NCI-H1105 (cell line): ENCODE measurements at places on chromosomes 12 and 14.

- DNase-seq, result no peak
Measured at GRCh38 chr14:65104791-65105190, 2.5 kb upstream of the MAX start.

- no peak for DNase-seq
Measured at GRCh38 chr14:54738009-54738408, 164.6 kb downstream of the GCH1 start.

- no peak for DNase-seq
Measured at GRCh38 chr14:23348297-23348655, 4.4 kb downstream of the SLC22A17 start.

DNA sequence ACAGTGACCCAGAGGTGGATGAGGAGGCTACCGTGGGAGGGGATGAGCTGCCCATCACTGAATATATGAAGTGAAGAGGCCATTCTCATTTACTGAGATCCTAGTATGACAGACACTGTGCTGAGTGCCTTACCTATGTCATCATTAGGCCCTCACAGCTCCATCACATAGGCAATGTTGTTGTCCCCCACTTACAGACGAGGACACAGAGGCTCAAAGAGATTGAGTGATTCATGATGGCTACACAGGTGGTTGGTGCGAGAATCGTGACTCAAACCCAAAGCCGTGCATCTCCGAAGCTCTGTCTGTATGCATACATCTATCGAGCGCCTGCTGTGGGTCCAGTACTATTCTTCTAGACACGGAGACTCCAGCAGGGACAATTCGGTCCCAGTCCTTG, 5.9 kb upstream of the CCDC197 start:
- DNase-seq, result no peak

- DNase-seq, result no peak
Measured at GRCh38 chr14:32932914-32933628, 5.6 kb upstream of the NPAS3 start.

DNA sequence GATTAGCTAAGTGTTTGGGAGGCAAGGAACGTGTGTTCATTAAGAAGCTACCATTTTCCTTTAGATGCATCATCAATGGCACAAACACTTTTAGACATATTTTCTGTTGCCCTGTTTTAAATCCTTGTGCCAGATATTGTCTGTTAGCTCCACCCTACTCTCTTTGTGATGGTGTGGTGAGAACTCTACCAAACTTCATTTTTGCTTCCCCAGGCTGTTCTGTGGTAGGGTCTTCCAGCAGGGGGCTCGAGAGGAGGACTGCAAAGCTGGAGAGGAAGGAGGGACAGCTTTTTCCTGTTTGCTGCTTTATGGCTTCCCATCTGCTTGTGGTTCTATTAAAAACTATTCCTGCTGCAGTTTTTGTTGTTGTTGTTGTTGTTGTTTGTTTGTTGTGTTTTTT, 23.8 kb upstream of the STRAP start:
- no peak for DNase-seq

DNA sequence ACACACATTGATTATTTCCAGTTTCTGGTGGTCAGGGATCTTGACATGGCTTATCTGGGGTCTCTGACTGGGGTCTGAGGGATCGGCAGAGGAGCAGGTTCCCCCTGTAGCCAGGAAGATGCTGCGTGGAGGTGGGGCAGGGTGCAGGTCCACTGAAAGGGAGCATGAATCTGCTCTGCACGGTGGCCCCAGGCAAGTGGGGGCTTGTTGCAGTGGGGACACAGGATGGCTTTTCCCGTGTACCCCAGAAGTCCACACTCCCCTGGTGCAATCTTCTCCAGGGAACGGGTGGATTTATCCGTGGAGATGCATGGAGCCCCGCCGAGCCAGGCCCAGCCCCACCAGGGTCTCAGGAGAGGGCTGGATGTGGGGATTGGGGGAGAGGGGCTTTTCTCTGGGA, 210.4 kb upstream of the C14orf180 start:
- DNase-seq, result no peak

DNA sequence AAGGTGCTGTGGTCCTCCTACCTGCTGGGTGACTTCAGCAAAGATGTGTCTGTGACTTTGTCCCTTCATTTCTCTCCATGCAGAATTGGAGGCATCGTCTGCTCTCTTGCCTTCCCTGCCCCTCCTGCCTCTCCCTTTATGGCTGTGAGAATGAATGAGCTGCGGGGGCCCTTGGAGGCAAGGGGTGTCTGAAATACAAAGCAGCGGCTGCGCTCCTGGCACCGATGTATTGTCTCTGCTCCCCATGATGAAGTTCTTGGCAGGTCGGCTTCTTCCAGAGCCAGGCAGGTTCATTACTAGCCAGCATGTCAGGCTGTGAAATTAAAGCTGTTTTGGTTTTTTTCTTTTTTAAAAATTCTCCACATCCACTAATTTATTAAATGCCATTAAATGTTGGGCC, 194.5 kb downstream of the TSPAN9 start:
- DNase-seq, result no peak

GRCh38 chr12:102939670-102940222, 17.7 kb upstream of the ASCL1 start:
- DNase-seq, result no peak

DNA sequence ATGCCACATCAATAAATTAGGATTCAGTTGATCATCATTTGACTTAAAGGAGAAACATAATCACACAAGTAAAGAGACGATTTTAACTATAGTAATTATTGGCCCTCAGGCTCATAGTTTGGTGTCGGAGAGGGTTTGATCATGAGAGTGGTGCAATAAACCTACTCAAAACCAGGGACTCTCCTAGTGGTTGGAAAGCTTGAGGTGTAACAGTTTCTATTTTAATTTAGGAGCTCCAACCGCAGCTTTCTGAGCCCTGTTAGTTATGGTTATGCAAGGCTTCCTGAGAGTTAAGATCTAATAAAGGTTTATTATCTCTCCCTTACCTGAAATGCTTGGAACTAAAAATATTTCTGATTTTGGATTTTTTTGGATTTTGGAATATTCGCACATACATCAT, 36.4 kb downstream of the TMTC2 start:
- no peak for DNase-seq

DNA sequence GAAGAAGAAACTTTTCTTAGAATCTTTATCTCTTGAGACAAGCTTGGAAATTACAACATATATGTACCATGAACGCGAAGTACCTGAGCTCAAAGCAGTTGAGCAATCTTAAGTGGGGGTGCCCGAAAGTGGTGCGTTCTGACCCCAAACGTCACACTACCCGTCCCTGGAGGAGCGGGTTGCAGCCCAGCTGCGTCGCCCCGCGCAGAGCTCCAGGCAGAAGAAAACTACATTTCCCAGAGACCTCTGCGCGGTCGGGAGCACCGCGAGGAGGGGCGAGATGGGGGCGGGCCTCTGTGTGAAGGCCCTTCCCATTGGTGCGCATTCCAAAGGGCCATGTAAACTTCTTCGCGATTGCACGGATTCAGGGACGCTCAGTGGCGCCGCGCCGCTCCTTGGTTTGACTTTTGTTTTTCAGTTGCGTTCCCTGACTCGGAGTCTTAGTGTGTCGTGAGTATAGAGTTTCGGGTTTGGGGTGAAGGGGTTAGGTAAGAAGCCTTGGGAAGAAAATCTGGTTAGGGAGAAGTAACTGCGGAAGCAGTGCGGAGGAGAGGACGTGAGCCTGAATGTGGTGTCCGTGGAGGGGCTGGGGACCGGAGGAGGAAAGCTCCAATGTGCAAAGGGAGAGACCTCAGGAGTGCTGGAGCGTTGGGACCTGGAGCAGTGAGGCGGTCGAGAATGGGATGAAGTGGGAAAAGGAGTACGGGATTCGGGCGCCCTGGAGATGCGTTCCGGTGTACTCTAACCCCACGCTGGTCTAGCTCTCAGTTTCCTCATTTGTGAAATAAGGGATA, at the start of gene CCDC77:
TSS of gene CCDC77 (plus strand) at position 410 of the 794 bp plus-strand sequence. CDS start 7,740 bp downstream, outside the sequence.
- no peak for DNase-seq

DNA sequence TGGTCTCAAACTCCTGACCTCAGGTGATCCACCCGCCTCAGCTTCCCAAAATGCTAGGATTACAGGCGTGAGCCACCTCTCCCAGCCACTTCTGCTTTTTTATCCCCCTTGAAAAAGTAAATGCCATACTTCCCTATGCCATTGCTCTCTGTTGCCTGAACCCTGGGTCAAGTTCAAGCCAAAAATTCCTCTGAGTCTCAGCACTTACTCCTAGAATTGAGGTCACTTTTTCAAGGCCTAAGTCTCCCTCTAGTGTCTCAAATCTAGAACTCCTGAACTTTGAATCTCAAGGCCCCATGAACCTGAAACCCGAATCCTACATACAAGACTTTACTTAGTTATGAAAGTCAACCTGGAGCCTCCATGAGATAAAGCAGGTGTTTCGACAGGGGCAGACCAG, 1.4 kb upstream of the APOBEC1 start:
- no peak for DNase-seq

DNA sequence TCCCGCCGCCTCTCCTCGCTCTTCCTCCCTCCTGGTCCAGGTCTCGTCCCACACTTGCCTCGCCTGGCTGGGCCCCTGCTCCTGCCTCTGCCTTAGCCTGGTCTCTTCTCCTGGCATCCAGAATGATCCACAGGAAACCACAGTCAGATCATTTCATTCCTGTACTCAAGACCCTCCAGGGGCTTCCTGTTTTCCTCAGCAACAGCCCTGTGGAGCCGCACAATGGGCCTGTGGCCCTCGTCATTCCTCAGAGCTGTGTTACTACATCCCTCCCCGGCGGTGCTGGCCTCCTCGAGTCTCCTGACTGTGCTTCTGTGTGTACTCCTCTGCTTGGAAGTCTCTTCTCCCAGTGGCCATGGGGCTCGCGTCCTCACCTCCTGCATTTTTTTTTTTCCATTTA, 20.1 kb downstream of the ATP6V0A2 start:
- DNase-seq, result no peak

DNA sequence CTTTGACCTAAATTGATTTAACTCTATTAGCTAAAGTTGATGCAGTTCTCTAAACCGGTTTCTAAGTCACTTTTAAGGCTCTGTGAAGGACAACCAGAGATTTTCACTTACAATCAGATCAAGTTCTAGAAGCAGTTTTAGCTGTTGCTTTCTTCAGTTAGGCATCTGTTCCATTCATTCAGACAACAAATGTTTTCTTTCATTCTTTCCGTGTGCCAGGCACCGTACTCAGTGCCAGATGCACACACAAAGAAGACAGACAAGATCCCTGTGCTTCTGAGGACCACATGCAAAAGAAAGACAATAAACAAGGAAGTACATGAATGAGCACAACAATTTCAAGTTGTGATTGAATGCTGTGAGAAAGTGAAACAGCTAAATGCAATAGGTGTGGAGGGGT, 11.1 kb upstream of the EGLN3 start:
- no peak for DNase-seq

DNA sequence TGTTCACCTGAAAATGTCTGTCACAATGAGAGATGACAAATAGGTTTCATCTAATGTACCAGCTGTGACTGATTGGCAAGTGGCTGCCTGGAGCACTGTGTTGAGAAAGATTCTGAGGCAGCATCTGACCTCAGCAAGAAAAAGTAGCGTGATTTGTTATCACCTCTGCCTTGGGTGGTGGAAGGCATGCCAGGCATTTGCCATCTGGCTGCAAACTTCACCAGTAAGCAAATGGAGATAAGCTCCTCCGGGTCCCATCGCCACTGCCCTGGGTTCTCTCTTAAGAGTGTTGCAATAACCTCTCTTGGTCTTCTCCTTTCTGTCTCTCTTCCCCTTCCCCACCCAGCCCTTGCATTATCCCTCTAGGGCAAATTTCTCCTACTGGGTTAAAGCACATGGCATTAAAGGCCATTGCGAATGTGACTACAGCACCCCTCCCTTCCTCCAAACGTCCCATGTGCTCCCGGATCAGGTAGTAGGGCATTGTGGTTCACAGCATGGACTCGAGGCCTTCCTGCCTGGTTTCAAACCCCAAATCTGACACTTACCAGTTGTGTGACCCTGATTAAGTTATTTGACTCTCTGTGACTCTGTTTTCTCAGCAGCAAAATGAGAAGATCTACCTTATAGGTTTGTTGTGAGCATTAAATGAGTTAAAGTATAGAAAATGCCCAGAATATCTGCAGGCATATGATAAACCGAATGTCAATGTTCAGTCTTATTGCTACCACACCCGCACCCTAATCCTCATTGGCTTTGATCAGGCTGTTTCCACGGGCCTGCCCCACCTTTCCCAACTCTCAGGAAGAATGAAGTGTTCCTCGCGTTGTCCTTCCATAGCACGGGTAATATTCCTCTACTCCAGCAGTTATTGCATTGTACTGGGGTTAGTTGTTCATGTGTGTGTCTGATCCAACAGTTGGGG, 8.2 kb upstream of the LGALS3 start:
- no peak for DNase-seq

DNA sequence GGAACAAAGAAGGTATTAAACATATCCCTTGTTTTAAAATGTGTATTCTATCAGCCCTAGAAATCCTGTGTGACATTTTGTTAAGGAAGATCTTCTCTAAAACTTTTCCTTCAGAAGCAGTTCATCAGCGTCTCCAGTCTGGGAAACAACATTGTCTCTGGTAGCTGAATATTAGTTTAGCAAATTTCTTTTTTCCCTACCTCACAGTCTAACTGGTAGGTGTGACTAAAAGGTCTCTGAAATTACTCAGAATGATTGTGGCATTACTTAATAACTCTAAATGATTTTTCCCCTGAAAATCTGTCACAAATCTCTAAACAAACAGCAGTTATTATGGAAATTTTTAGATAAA, 1044.8 kb downstream of the FLRT2 start:
- DNase-seq, result no peak

GRCh38 chr12:113981876-113982275, 15.8 kb upstream of the RBM19 start:
- no peak for DNase-seq

- no peak for DNase-seq
Measured at GRCh38 chr14:65933400-65934069, 521.0 kb downstream of the FUT8 start.

GRCh38 chr14:99452968-99453367, 27.7 kb downstream of the SETD3 start:
- DNase-seq, result no peak

- DNase-seq, result no peak
Measured at GRCh38 chr12:108690542-108691174, 40.7 kb downstream of the CORO1C start.

- DNase-seq, result no peak
Measured at GRCh38 chr12:6866163-6866919, 990 bp upstream of the TPI1 start.

DNA sequence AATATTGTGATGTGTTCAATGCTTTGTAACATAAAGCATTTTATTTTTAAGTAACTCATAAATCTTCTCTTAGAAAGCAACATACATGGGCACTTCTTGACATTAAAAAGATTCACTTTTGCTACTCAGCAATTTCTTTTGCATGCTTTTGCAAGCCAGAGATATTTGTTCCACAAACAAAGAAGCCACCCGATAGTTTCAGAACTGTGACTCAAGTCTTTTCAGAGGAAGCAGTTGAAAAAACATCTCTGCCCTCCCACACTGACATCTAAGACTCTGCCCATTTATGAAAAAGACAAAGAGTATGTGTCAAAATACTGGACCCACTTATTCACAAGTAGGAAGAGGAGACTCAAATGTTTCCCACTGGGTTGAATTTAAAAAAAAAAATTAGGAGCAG, 7.5 kb downstream of the APPL2 start:
- DNase-seq, result no peak
